ENCODE measurements at places on chromosomes 11 and 22. TPM values are rescaled to one million over a fixed set of nuclear protein-coding genes. Genes with fewer than 3 reads are reported as not detected.

Gene MYOD1
- polyA plus RNA-seq, result 0.06 TPM

DNA sequence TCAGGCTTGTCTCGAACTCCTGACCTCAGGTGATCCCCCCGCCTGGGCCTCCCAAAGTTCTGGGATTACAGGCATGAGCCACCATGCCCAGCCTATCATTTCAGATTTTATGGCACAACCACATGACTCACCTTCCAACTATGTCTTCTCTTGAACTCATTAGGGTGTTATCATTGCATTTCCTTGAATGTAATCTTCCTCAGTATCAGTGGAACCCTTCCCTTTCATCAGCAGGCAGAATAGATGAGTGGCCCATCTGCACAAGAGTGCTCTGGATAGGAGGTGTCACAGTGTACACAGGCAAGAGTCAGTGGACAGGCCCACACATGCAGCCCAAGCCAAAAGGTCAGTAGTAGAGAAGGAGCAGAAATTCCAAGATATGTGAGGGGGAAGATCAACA lies 29.1 kb upstream of the AQP11 start:
- DNase-seq, result no peak

DNA sequence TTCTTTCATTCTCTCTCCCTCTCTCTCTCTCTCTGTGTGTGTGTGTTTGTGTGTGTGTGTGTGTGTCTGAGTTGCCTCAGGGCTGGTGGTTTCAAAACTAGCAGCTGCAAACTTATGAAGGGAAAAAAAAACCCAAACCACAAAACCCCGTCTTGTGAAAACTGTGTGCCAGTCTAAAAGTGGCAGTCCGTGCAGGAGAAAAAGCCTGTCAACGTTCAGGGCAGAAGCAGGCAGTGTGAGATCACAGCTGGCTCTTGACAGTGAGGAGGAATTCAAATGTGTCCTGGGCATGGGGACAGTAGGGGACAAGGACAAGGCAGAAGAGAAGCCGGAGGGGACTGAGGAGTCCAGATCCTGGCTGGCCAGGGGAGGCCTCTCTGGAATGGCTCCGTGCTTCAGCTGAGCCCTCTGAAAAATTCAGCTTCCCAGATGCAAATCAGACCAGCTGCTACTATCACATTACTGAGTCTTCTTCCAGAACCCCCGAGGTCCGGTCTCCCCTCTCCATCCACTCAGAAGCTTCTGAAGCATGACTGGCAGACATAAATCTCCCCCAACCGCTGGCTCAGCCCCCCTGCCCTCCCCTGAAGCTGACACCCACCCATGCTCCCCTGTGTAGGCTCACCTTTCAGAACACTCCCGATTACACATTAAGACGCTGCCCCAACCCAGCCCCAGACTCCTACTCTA lies 31.9 kb downstream of the FLI1 start:
- DNase-seq, result no peak

Gene HOATZ
- not detected for polyA plus RNA-seq

- DNase-seq, result no peak
Measured at GRCh38 chr11:113831314-113831713, 44.1 kb downstream of the USP28 start.

Gene GTSE1
- 25.7 TPM for polyA plus RNA-seq

DNA sequence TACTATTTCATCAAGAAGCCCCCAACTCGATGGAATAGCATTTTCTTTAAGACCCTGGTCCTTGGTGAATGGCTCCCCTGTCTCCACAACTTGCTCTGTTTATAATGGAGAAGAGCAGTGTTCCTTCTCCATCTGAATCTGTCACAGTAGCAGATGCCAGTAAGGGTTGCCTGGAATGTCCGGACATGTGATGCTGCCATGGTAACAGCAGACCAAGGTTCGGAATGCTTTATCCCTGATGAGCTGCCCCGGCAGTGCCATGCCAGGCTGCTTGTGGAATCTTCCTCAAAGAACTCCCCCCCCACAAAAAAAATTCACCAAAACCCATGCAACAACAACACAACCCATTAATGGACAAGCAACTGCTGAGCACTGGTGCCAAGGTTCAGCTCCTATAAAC lies 72.5 kb downstream of the KCNC1 start:
- DNase-seq, result no peak

DNA sequence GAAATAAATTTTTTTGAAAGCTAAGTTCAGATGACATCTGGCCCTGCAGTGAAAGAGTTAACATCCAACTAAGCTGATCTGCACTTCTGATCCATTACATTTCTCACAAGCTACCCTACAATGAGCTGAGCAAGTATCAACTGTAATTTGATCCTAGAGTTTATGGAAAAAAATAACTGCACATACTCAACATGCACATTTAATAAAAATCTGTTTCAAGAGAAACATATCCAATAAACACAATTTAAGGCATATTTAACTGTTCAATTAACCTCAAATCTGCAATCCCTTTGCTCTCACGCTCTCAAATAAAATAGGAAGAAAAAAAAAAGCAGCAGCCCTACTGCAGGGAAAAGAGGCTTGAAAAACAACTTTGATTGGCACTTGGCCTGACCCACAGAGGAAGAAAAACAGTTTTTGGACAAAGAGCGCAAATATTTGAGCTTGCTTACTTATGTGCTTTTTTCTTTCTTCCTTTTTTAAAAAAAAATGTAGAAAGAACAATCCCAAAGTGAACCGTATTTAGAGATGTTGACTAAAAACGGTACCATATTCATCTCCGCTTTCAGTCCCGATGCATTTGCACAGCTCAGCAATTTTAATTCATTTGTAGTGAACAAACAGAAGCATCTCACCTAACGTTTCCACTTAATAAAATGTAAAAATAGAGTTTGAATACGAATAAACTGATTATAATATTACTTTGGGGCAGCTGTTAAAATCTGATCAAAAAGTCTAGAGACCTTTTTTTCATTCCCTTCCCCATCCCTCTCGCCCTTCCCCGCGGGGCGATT lies 1.6 kb downstream of the SESN3 start:
- no peak for DNase-seq

Gene CEND1
- 1.3 TPM for polyA plus RNA-seq

DNA sequence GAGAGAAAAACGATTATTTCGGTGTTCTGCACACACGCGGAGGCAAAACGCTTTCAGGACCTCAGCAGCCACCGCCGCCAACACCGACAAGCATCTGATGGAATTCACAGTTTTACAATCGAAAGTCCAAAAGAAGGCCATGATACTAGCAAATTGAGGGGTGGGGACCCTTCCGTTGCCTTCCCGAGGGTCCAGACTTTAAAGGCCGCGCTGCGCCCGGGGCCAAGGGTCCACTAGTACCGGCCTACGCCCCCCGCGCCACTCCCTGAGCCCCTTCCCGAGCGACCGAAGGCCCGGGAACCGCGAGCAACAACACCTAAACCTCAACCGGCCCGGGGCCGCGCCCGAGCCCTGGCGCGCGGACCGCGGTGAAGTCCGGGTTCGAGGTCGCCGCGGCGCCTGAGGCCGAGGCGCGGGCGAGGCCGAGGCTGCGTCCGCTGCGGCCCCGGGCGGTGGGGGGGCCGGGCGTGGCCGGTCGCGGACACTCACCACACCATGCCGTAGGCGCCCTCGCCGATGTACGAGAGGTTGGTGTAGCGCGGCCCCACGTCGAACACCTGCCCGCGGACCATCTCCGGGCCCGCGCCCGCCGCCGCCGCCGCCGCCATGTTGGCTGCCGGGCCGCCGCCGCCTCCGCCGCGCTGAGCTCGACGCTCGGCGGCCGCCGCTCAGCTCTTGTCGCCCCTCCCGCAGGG lies 465 bp downstream of the MAPK1 start:
- no peak for DNase-seq

DNA sequence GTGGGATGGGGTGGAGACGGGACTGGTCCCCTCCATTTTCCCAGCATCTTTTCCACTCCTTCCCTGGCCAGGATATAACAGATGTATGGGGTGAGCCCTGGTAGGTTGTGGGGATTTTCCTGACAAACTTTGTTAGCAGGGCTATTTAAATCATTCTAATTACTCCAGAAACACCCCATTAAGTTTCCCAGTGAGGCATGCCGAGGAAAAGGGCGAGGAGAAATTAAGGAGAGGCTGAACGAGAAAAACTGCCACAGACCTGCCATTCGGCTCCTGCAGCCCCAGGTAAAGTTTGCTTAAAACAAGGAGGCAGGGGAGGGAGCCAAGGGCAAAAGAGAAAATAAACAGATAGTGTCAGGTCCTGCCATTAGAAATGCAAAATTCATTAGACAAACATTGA lies 428.2 kb downstream of the BUD13 start:
- no peak for DNase-seq

- DNase-seq, result no peak
Measured at GRCh38 chr11:130606781-130607511, 158.5 kb downstream of the ADAMTS15 start.

- DNase-seq, result no peak
Measured at GRCh38 chr22:24496661-24497060, 1.5 kb downstream of the UPB1 start.

Gene PCSK7
- 38.8 TPM for polyA plus RNA-seq

Gene RAB39A
- polyA plus RNA-seq, result 6.2 TPM

Gene SYNGR1
- 84.7 TPM for polyA plus RNA-seq

GRCh38 chr22:47168441-47168840 lies 406.0 kb downstream of the TBC1D22A start:
- no peak for DNase-seq

GRCh38 chr22:36100134-36100824 lies 60.3 kb downstream of the APOL3 start:
- no peak for DNase-seq

Gene SNX32
- polyA plus RNA-seq, result 1.4 TPM

- DNase-seq, result no peak
Measured at GRCh38 chr11:17527628-17527995, 16.6 kb downstream of the USH1C start.

Gene SAA1
- 0.41 TPM for polyA plus RNA-seq

- DNase-seq, result peak; percentile 80
Measured at GRCh38 chr11:105609832-105610781, at the start of gene GRIA4. Gene GRIA4, plus strand, starts transcription at chr11:105610073. Its CDS starts 925 bp downstream, at chr11:105610998.

GRCh38 chr22:23767673-23768548 lies at the start of gene CHCHD10:
Gene CHCHD10, minus strand, starts transcription at chr22:23767972. Its CDS starts 98 bp downstream, at chr22:23767874.
- peak; percentile 96 for DNase-seq

Gene CDKN1C
- polyA plus RNA-seq, result 14.1 TPM

Gene ALDH3B1
- polyA plus RNA-seq, result 0.47 TPM

GRCh38 chr11:102767800-102768199 lies 12.6 kb downstream of the MMP10 start:
- no peak for DNase-seq

DNA sequence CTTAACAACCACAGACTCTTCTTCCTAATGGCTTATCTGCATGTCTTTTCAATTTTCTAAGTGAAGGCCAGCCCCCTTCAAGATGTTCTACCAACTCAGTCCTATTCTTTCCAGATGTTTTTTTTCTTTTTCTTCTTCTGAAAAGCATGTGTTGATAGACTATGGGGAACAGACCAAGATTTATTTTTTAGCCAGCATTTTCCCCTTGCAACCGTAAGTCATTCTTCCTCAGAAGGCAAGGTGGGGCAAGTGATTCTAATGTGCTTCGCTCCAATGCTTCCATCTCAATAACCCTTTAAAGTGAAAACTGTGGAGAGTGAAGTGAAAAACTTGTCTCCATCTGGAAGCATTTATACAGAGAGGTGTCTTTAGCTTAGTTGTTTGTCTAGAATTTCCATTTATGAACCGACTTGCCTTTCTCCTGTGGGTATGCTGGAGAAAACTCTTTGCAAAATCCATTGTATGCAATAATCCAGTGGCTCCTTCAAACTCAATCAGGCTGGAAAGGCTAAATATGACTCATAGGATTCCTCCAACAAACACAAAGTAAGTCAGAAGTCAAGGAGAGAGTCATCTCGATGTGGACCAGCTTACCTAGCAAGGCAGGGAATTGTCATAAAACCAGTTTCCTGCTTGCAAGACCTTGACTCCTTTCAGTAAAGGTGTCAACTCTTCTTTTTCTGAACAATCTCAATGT lies 83.7 kb downstream of the MAML2 start:
- no peak for DNase-seq

- DNase-seq, result no peak
Measured at GRCh38 chr11:59224351-59224928, 11.7 kb upstream of the MPEG1 start.

DNA sequence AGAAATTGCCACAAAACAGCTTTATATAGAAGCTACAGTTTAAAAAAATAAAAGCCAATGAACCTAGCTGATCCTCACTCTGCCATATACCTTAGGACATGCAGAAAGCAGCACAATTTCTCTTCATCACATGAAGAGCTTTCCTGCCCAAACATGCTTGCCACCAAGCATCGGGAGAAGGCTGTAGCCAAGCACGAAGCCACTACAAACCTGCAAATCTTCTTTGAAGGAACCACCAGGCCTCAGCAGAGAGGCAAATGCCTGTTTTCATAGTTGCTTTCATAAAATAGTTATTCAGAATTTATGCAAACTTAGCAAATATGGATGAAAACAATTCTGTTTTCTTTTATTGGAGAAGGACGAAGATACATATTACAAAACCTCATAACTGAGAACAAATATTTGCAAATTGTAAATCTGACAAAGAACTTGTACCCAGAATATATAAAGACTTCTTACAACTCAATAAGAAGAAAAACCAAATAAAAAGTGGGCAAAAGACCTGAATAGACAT lies 100.3 kb downstream of the RBFOX2 start:
- no peak for DNase-seq

Gene DUSP18
- 8.3 TPM for polyA plus RNA-seq

Measured in H1 (cell line).